ENCODE measurements at places on chromosomes 12 and 14.

GRCh38 chr12:240566-240965, 22.1 kb downstream of the SLC6A13 start:
- DNase-seq = no peak

DNA sequence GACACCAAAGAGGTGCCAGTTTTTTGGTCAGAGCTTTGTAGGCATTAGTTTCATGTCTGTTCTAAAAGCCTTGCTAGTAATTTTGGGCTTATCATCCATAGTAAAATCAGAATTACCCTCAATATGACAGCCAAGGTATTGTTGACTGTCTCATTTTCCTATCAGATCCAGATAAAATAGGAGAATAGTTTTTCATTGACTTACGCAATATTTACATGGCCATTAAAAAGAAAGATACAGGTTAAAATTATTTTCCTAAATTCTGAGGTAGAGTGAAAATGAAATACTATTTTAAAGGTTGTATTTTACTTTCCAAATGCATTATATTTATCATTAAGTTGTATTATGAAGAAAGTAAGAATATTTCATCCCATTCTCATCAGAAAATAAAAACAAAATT, 203.7 kb downstream of the LRFN5 start:
- no peak for DNase-seq

GRCh38 chr14:33738491-33738890, 212.4 kb downstream of the EGLN3 start:
- DNase-seq = no peak

DNA sequence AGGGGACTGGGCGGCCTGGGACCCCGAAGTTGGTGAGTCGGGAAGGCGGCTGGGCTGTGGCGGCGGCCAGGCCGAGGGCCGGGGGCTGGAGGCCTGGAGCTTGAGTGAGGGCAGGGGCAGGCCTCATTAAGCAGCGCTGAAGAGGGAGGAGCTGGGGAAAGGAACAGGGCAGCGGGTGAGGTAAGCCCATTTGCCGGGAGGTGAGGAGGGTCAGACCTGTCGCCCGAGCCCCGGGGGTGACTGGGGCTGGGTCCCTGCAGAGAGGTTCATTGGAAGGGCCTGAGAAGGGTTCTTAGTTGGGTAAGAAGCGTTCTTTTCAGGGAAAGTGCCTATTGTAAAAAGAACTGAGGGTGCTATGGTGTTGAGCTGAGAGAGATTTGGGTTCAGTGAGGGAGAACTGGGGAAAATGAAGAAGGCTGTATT, 441 bp downstream of the RAB5B start:
- DNase-seq = peak; percentile 83

GRCh38 chr14:92986254-92987147, 63.6 kb downstream of the CHGA start:
- peak; percentile 96 for DNase-seq

DNA sequence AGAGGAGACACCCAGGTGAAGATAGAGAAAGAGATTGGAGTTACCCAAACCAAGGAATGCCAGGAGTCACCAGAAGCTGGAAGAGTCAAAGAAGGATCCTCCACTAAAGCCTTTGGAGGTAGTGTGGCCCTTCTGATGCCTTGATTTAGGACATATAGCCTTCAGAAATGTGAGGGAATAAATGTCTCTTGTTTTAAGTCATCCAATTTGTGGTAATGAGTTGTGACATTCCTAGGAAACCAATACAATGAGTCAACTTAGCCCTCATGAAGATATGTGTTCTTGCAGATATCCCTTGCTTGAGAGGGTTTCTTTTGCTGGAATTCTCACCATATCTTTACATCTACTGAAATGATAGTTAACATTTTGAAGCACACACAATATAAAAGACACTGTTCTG, 58.8 kb downstream of the CCER1 start:
- DNase-seq = peak; percentile 50

DNA sequence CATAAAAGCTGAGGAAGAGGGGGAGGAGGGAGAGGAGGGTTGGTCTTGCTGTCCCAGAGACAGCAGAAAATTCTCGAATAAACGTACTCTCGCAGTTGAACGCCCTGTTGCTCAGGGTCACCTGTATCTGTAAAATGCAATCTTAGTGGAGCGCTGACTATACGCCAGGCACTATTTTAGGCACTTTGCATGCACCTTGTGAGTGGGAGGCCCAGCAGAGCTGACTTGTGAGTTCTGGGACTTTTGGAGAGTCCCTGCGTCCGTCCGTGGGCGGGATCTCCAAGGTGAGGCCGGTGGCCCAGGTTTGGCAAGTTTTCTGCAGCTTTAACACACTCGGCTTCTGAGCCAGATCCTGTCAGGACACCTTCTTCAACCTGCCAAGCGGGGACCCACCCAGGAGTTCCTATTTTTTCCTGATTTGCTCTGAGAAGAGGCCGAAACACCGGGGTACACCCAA, 32.5 kb upstream of the PLEKHG6 start:
- DNase-seq = no peak

DNA sequence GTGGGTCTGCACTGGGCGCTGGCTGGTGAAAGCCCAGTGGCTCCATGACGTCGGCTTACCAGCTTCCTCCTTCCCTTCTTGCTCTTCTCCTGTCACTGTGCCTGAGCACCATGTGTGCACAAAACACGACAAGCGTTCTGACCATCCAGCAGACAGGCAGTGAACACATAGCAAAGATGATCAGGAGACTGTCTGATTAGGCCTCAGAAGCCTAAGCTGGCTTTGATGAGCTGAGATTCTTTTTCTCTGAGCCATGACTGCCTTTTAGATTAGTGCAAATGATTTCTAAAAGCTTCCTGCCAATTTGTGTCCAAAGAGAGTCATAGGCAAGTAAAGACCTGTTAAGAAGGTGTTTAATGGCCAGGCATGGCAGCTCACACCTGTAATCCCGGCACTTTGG, 83.1 kb downstream of the AACS start:
- no peak for DNase-seq

GRCh38 chr14:34258318-34258717, 203.7 kb downstream of the SPTSSA start:
- DNase-seq = no peak

DNA sequence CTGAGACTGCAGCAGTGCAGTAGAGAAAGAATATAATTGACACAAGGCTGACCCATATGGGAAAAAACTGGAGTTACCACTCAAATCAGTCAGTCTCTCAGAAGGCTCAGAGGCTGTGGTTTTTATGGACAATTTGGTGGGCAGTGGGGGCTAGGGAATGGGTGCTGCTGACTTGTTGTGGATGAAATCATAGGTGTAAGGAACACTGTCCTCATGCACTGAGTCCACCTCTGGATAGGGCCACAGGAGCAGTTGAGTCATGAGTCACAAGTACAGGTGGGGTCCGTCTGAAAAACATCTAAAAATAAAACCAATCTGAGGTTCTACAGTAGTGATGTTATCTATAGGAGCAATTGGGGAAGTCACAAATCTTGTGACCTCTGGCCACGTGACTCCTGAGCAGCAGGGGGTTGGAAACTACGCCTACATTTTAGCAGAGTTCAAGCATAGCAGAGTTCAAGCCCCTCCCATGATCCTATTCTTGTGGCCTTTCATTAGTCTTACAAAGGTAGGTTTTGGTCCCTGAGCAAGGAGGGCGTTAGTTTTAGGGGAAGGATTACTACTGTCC, 18.1 kb upstream of the SGPP1 start:
- no peak for DNase-seq

GRCh38 chr12:79891506-79892162, 43.3 kb downstream of the PPP1R12A start:
- no peak for DNase-seq

DNA sequence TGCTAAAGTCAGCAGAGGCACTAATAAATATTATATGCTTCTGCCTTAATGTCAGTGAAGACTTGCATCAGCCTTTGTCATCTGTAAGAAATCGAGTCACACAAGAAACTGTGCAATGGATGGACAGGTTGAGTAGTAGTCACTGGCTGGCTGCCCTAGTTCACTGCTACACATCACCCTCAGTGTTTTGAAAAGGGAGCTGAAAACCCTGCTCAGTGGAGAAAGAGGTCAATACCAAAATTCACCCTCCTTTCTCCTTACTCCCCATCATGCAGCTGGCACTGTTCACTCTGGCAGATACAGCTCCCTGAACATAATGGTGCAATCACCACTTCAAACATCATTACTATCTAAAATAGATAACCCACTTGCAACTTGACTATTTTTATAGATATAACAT, 6.6 kb downstream of the ANKS1B start:
- DNase-seq = no peak

DNA sequence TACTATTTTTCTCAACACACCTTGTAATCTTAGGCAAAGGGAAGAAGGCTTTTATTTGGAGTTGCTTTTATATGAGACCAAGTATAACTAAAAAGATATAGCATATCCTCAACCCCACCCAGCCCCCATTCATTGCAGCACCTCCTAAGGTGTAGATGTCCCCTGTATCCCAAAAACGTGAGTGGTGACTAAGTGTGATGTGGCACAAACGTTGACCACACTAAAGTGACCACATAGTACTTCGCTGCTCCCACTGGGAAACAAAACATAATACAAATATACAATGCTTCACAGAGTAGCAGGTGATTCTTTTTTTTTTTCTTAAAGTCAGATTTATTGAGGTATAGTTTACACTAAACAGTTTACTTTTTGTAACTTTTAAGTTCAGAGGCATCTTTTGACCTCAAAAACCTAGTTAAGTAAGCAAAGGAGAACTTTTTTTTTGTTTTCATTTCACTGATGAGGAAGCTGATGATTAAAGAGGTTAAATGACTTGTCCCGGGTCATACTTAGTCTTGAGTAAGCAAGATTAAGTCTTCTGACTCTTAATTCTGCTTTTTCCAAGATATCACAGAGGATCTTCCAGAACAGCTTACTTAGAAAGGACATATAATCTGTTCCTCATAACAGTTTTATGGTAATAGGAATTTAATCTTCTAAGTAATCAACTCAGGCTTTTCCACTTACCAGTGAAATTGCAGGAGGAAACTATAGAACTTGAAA, 245.2 kb upstream of the PLEKHG7 start:
- DNase-seq = peak; percentile 45

DNA sequence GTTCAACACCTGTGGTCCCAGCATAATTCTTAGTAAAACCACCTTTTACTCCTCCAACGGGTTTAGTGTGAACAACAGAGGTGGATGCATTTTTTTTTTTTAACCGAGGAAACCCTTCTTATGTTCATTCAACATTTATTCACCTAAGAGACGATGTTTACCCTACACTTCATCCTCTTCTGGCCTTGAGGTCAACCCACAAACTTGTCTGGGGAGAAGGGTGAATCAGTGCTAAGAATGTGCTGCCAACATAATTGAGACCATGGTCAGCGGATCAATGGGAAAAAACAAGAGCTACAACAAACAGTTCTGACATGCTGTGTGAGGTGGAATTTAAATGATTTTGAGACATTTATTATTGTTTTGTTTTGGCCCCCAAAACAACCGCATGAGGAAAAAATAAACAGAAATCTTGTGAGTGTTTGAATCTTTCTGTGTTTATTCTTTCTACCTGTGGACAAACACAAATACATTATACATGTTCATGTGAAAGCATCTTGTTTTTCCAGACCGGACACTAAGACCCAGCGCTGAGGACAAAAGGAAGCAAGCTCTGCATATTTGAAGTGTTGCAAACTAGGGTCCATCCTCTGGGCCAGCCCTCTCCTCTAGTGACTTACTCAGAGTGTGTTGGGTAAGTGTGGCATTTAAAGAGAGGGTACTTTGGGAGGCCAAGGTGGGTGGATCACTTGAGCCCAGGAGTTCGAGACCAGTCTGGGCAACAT, 5.1 kb upstream of the USP30 start:
- peak; percentile 41 for DNase-seq

DNA sequence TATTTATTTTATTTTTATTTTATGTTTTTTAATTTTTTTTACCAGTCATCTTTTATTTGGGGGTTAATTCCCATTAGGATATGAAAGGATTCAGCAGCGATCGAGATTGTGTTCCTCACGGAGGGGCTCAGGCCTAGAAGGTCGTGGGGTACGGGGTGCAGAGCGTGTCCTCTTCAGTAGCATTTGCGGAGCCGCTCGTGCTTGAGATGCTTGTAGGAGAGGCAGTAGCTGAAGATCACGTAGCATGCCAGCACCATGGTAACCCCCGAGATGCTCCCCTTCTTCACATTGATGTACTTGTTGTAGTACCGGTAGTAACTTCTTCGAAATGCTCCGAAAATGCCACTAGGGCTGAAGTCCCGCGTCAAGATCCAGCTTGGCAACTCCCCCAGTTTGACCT, 40.5 kb upstream of the PLEKHG6 start:
- DNase-seq = no peak

DNA sequence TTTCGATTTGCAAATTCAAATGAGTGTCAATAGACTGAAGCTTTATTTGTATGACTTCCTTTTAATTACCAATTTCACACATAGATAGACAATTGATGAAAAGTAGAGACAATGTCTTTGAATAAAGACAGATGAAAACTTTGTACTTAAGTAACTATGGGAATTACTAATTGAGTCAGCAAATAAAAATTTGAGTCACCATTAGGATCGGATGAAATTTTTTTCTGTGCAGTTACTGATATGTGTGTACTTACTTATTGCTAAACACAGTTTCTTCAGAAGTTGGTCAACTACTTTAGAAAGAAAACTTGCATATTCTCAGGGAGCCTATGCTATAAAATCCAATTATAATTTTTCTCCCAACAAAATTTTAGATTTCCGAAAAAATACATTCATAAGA, 224.9 kb upstream of the SLC16A7 start:
- no peak for DNase-seq

- DNase-seq = no peak
Observed at GRCh38 chr12:10634427-10634826, 21.0 kb upstream of the MAGOHB start.

GRCh38 chr12:1117970-1118563, 127.0 kb downstream of the ERC1 start:
- DNase-seq = no peak

DNA sequence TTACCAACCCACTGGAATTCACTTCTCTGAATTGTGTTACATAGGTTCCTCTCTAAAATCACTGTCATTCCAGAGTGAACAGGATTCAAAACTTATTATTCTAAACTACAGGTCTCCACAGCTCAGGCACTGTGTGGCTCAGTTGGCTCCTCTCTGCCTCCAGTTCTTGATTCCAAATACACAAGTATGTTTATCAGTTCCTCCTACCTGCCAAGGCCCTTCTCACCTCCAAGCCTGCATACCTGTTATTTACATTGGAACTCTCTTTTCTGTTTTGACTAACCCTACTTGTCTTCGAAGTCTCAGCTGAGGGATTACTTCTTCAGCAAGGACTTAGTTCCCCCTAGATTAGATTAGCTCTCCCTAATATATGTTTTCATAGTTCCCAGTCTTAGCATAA, 397.6 kb upstream of the TMTC1 start:
- DNase-seq = no peak

- peak; percentile 72 for DNase-seq
Observed at GRCh38 chr14:22653012-22653621, 9.0 kb upstream of the OR6J1 start.

- no peak for DNase-seq
Observed at GRCh38 chr12:95640516-95640915, 89.2 kb upstream of the USP44 start.
